ENCODE measurements at places on chromosomes 13 and 19.

DNA sequence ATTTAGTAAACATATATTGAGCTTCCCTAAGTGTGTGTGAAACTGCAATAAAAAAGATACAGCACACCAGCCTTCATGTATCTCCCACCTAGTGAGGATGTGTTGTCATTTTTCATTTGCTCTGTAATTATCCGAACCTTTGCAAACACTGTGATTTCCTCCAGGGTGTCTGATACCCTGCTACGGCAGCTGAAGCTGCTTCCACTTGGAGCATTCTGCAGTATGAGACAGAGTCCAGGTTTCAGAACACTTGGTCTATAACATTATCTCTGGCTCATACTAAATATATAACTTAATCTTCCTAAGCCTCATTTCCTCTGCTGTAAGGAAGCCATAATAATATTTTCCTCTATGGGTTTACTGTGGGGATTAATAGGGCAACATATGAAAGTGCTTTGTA lies 1338.1 kb upstream of the SLC10A2 start:
- no peak for DNase-seq

DNA sequence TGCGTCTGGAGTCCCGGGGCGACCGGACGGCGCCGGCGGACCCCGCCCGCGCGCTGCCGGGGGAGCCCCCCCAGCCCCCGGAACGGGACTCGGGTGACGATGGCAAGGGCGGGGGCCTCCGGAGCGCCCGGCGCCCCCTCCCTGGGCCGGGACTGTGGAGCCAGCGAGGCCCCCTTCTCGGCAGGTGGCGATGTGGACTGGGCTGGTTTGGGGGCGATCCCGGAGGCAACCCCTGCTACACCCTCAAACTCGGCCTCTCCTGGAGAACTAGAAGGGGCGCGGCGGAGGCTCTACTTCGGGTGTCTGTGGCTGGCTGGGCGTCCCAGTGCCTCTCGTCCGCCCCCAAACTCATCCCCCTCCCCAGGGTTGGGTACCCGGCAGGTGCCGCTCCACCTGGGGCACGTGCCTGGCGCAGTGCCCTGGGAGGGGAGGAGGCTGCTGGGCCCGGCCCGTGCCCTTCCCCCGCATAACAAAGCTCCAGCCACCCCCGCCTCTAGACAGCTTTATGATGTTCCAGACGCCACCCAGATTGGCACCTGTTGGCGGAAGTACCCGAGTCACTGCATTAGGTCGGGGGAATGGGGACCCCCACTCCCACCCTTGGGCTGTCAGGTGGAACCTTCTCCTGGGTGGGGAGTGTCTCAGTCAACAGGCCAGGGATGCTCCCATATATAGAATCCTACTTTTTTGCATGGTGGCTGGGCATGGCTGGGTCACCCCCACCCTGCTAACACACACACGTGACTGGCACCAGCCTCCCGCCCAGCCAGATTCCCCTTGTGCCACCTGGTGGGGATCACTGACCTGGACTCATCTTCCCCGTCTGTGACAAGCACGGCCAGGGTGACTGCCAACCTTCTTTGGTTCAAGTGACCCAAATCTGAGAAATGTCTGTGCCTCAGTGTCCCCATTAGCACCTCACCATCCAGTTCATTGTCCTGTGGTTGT lies 722 bp downstream of the PKN1 start:
- no peak for DNase-seq

DNA sequence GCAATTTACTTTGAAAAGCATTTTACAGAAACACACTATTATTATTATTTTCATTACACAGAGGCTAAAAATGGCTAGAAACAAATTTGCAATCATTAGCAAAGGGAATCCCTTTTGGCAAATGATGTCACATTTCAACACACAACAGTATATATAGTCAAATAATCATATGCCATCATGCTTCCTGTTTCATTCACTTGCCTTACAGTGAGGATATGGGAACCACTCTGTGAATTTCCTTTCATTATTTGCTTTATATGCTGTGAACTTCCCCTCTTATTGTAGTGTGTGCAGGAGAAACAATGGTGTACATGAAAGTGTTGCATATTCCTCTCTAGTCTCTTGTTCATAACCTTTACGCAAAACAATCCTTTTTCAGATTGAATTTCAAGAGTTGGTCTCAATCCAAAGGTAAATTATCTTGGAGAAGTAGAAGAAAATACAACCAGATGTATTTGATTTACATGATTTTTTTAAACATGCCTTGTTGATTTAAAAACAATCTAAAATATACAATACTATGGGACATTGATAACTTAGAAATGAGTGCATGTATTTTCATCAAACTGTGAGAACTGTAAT lies 657.3 kb downstream of the EFNB2 start:
- no peak for DNase-seq

DNA sequence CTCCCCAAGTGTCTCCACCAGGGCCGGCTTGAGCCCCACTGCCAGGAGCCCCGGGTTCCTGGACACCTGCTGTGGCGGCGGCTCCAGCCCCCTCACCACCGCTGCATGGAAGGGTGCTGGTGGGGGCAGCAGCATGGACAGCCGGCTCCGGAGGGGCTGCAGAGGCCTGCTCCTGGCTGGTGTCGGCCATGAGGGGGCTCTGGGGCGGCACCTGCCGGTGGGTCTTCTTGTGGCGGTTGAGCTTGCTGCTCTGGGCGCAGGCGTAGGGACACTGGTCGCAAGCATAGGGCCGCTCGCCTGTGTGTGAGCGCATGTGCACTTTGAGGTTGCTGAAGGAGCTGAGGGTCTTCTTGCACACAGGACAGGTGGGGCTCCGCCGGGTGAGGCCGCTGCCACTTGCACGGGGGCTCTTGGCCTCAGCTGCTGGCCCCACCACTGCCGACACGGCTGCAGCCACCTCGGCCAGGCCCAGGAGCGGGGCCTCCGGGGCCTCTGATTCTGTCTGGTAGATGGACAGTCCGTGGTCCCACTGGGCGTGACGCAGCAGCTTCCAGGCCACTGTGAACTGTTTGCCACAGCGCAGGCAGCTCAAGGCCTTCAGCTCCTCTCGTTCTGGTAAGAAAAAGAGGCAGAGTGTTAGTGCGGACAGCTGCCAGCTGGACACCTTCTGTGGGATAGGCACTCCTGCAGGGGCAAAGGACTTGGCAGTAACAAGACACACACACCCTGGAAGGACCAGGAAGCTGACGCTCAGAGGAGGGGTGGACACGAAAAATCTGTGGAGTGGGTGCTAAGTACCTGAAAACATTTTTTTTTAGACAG lies 4.1 kb downstream of the ZNF296 start:
- DNase-seq, result no peak

DNA sequence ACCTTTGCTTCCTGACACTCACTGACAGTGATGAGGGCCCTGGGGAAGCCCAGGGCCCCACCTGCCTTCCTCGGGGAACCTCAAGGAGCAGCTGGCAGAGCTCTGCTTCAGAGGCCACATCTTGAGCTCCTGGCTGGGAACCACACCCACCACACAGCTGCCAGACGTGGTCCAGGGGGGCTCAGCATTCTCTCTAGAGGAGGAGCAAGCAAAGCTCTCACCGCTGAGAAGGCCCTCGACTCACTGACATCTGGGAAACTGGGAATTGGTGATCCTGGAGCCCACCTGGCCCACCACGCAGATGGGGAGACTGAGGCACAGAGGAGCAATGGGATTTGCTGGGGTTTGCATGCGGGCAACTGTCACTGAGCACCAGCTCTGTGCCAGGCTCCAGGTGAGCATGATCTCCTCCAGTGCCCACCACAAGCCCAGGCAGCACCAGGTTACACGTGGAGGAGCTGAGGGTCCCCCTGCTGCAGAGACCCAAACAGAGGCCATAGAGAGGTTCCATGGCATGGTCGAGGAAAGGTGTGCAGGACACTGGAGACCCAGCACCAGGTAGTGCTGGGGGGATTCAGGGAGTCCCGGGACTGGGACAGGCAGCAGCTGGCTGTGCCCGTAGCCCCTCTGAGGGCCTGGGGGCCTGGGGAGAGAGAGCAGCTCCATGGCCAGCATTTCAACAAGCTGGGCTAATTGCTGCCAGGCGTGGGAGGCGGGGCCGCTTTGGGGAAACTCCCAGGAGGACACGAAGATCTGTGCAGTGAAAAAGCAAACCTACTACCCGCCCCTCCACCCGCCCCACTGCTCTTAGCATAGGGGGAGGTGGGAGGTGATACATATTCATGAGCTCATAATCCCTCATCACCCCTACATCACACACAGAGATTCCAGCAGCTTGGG lies 33.4 kb downstream of the PEPD start:
- DNase-seq, result no peak

GRCh38 chr19:18477042-18477779 lies 39.3 kb upstream of the ISYNA1 start:
- no peak for DNase-seq

DNA sequence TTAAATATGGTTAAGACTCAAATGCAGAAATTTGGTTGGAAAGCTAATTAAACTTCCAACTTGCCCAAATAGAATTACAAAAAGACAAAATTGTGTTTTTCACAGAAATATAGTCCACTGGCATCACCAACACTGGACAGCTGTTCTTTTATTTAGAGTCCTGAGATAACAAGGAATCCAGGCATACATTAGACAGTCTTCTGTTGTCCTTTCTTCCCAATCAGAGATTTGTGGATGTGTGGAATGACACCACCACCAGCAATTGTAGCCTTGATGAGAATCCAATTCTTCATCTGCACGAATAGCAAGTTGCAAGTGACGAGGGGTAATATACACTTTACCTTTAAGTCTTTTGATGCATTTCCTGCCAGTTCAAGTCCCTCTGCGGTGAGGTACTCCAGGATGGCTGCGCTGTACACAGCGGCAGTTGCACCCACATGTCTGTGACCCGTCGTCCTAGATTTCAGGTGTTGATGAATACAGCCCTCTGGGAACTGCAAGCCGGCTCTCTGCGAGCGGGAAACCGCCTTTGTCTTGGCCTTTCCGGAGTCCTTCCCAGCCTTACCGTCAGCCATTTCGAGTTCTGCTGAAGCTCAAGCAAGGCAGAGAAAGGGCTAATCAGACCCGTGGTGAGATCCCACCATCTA lies 14.7 kb downstream of the UBAC2 start:
- DNase-seq, result no peak

DNA sequence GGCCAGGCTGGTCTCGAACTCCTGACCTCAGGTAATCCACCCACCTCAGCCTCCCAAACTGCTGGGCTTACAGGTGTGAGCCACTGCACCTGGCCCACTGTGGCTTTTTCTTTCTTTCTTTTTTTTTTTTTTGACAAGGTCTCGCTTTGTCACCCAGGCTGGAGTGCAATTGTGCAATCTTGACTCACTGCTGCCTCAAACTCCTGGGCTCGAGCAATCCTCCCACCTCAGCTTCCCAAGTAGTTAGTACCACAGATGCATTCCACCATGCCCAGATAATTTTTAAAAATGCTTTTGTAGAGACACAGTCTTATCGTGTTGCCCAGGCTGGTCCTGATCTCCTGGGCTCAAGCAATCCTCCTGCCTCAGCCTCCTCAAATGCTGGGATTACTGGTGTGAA lies 12.1 kb upstream of the FCGBP start:
- no peak for DNase-seq

DNA sequence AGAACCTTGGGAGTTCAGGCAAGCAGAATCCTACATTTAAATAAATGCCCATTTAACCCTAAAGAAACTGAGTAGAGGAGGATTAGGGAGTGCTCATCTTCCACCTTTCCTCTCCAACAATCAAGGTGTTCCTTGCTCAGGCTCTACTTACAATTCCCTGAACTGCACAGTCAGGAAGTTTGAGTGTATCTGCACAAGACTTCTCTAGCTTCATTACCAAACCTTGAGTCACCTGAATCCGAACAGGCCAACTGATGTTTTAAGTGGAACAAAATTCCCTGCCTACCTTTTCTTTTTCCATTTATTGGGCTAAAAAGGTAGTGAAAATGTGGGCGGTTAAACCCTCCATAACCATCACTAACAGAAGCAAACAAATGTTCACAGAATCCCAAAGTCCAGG lies 78.3 kb downstream of the FOXO1 start:
- DNase-seq, result no peak

DNA sequence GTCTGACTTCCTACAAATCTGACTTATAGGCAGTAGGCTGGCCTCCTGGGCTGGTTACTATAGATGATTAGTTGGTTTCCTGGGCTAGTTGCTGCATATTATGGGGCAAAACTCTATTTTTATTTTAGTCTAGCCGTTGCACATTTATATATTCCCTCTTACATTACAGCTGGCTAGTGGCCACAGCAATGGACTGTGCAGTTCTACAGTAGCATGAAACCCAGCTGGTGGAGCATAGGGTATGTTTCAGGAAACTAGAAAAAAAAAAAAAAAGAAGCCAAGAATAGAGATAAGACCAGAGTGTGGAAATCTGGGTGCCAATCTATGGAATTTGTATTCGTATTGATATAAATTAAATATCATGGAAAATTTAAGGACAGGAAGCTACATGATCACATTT lies 304.4 kb upstream of the NBEA start:
- no peak for DNase-seq

DNA sequence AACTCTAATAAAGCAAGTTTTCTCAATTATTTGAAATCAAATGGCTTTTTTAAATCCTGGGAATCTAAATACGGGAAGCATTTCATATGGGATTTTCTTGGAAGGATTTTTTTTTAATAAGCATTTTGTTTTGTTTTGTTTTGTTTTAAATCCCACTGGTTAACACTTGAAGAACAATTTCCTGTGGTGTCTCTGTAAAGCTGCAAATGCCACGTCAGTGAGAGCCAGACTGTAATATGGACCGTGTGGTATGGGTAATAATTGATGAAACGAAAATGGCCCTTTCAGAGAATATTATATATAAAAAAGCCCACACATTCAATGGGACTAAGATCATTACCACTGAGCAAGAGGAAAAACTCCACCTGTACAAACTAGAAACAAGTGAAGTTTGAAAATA lies 33.9 kb upstream of the MIR17HG start:
- DNase-seq, result no peak

- DNase-seq, result no peak
Observed at GRCh38 chr13:64866331-64866730, 2363.8 kb downstream of the PCDH9 start.

DNA sequence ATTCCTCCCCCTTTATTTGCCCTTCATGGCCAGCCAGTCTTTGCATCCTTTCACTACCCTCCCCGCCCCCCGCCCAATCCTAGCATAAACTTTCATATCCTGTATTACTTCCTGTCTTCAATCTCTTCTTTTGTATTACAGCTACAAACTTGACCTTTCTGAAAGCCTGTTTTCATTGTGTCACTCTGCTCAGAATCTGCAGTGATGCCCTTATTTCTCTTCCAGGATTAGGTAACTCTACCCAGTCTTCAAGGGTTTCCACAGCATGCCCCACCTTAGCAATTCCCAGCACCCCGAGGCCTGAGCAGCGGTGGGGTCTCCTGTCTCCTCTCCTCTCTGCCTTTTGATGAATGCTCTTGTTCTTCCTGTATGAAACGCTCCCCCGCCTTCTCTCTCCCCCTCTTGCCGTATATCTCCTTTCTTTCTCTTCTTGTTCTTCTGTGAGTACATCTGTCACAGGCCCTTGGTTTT lies 145.6 kb downstream of the SHISA2 start:
- no peak for DNase-seq

- no peak for DNase-seq
Observed at GRCh38 chr13:72617951-72618350, 109.5 kb downstream of the MZT1 start.

GRCh38 chr13:28316836-28317235 lies 178.1 kb downstream of the FLT1 start:
- no peak for DNase-seq

GRCh38 chr13:31242916-31243315 lies 43.1 kb downstream of the B3GLCT start:
- no peak for DNase-seq

All from GM12892 (cell line).